ENCODE measurements at places on chromosomes 4 and X.

DNA sequence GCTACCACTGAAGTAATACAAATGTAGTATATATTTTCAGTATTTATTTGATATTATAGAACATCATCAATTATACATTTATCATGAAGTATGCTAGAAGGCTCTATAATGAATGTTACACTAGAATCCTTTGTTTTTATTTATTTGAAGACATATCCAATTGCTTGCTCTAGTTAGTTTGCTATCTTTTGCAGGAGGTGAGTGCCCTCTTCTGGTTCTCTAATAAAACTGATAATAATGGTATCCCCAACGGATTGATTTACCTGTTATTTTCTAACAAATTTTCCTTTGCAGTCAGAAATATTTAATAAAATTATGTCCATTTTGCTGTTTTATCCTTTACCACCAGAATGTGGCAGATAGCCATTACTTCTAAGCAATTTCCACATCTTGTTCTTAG is 274.3 kb upstream of the TACR3 start:
- DNase-seq = no peak

- DNase-seq = no peak
Observed at GRCh38 chrX:77446908-77447652, at the start of gene FGF16. TSS of gene FGF16 (plus strand) at chrX:77447389. CDS start at chrX:77447675, 286 bp downstream.

DNA sequence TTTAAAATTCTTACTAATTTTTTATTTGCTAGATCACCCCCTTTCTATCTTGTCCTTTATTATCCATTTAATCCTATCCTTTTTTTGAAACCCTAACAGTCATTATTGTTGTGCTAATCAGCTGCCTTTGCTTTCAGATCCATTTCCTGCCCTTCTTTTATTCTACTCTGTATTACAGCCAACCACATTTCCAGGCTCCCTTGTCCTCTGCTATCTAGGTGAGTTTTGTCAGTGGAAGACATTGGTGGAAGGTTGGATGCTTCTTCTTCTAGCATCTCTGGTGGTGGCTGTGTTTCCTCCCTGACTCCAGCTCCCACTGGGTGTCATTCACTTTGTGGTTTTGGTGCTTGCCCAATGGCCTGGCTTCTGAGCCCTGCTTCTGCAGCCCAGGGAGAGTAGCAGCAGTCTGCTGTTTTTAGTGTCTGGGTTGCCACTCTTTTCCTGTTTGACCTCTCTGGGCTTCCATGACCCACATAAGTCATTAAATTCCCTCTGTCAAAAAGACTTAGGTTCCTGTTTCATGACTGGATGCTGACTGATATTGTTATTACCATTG is 225.2 kb upstream of the PGRMC2 start:
- DNase-seq = no peak

- DNase-seq = no peak
Observed at GRCh38 chrX:38839944-38840343, 38.7 kb downstream of the MID1IP1 start.

- DNase-seq = peak; percentile 93
Observed at GRCh38 chr4:38857354-38858096, 908 bp upstream of the TLR6 start.

GRCh38 chrX:44415639-44416386 is 72.3 kb upstream of the EFHC2 start:
- DNase-seq = no peak

DNA sequence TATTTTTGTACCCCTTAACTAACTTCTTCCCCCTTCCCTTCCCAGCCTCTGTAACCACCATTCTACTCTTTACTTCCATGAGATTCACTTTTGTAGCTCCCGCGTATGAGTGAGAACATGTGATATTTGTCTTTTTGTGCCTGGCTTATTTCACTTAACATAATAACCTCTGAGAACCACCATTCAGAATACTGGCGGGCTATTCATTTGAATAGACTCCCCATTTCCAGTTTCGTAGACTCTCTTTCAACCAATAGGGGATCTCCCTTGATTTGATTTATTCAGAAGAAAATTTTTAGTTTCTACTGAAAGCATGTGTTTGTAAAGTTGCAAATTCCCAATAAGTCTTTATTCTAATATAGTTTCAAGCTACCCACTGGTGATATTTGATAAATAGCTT is 117.2 kb downstream of the GATB start:
- DNase-seq = no peak

DNA sequence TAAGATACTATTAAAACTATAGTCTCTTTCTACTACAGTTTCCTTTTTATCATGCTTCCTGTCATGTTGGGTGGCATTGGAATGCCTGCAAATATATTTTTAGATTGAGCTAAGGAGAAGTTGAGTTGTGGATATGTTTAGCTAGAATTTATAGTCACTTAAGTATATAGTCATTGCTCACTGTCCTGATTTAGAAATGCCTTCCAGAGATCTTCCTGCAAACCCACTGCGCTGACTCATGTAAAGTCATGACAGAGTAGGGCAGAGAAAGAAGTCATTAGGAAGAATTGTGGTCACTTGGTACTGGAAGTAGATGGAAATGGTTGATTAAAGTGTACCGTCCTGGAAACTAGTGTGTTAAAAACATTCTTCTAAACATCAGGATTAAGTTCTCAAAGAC is 490.3 kb upstream of the PABPC4L start:
- no peak for DNase-seq

GRCh38 chrX:386239-386767 is 404 bp downstream of the PPP2R3B start:
- no peak for DNase-seq

GRCh38 chr4:15027921-15028435 is 25.7 kb downstream of the CPEB2 start:
- no peak for DNase-seq

- no peak for DNase-seq
Observed at GRCh38 chr4:119138046-119138445, 2.4 kb downstream of the MYOZ2 start.

DNA sequence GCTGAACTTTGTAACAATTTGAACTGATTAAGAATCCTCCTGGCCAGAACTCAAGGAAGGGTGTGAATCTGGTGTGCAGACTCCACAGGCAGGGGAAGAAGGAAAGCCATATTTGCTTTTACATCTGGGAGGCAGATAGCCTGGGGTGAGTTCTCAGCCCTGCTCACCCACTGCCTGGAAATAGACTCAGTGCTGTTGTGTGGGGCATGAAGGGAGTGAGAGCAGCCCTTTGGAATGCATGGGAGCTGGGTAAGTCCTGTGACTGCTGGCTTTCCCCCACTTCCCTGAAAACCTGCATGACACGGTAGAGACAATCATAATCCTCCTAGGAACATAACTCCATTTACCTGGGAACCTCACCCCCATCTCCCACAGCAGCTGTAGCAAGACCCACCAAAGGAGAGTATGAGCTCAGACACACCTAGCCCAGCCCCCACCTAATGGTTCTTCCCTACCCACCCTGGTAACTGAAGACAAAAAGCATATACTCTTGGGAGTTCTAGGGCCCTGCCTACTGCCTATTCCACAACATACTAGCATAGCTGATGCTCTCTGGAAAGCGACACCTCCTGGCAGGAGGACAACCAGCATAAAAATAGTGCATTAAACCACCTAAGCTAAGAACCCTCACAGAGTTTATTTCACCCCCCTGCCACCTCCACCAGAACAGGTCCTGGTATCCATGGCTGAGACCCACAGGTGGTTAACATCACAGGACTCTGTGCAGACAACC is 59.3 kb upstream of the UBQLN2 start:
- DNase-seq = no peak

- DNase-seq = no peak
Observed at GRCh38 chr4:85209161-85209560, 242.7 kb upstream of the WDFY3 start.

- DNase-seq = no peak
Observed at GRCh38 chr4:174259580-174259979, 23.9 kb downstream of the FBXO8 start.

DNA sequence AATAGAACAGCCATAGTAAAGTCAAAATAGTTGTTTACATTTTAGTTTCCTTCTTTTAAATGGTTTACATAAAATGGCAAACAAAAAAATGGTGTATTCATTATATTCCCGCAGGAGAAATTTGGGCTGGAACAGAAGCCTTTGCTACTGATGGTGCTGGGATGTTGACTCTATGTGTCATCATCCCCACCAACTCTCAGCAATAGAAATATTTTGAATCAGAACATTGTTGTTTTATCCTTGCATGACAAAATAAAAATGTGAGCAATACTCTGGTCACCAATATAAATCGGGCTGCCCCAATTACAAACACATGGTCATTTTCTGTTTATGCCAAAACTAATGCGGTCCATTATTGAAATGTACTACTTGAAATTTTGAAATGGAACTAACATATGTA is 1131.6 kb upstream of the PCDH7 start:
- DNase-seq = no peak

DNA sequence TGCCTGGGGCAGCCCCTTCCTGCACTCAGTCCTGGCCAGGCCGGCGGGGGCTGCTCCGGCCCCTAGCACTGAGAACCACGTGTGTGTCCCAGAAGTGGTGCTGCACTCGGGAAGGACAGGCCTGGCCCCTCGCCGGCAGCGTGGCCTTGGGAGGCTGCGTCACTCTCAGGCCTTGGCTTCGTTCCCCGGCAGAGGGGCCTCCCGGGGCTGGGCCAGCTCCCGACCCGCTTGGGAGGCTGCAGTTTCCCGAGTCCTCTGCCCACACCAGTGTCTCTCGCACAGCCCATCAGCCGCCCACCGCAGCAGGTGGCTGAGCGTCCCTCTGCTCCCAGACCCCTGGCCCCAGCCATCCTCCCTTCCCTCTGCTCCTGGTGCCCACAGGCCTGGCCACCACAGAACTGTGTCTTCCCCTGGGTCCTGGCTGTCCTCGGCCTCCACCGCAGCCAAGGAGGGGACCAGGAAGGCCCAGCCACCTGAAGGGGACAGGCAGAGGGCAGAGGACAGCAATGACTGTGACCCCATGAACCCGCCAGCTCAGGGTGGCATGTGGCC is 10.9 kb upstream of the CPLX1 start:
- DNase-seq = no peak

- no peak for DNase-seq
Observed at GRCh38 chr4:74671080-74671698, 123.1 kb downstream of the BTC start.

DNA sequence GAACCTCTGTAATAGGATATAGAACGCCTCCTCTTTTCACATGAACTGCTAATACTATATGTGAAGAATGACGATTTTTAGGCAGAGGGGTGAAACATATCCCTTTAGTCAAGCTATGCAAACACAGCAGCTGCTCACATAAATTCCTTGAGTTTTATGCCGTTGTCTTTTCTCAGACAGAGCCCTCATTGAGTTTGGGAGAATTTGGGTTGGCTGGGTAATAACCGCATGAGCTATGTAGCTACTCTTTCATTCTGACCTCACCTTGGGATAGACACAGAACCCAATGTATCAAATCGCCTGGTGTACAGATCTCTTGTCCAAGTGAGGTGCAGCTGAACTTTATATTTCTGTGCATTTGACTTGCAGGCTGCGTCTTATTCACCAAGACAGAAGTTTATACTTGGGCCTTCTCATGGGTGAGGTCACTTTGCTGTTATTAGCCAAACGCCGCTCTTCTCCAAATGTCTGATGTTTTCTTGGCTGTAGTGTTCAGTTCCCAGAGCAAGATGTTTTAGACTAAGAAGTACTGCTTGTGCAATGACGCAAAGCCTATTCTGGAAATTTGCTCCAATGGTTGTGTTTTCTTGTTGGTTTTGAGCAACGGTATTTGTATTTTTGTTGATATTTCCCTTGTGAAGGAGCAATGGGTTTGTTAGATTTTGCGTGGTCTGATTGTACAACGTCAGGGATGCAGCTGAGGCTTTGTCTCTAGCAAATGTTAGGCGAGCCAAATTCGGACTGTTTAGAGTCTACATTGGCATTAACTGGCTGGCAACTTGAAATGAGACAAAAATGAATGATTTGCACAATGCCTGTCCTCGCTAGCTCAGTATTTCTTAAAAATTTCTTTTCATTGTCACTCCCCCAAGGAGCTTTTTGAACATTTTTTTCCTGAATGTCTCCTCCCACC is 11.2 kb upstream of the SPARCL1 start:
- no peak for DNase-seq

DNA sequence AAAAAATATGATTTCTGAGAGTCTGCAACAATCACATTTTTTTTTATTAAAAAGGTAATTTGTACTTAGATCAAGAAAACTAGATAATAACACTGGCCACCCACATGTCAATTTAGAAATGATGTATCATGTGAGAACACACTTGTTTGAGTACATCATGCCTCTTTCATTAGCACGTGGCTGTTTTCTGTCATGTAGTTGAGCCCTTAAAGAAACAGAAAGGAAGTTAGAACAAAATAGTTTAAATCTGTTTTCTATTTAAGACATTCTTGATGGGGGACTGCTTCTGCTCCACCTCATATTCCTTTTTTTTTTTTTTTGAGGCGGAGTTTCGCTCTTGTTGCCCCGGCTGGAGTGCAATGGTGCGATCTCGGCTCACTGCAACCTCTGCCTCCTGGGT is 207.5 kb downstream of the NSUN7 start:
- DNase-seq = no peak

DNA sequence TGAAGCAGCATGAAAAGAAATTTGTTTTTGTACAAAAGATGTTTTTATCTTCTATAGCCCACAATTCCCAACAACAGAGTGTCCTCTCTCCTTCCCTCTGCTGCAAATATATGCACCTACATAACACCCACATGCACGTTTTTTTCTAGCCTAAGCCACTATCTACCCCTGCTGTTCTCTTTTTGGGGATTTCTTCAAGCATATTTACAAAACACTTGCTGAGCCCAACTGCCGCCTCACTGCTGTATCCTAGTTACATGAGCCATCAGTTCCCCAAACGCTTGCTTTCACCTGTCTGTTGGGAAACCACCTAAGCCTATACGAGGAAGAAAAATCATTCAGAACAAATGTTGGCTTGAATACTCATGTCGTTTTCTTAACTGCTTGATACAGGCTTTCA is 127.2 kb downstream of the CHRNA9 start:
- no peak for DNase-seq

GRCh38 chr4:155187989-155188388 is 20.4 kb upstream of the NPY2R start:
- DNase-seq = no peak

GRCh38 chr4:178632415-178632814 is 1190.2 kb upstream of the AGA start:
- DNase-seq = no peak
